SJSA1 (cell line): ENCODE measurements at places on chromosomes 4 and X. TPM values are rescaled to one million over a fixed set of nuclear protein-coding genes. Genes with fewer than 3 reads are reported as not detected.

Gene OTC
- total RNA-seq, result not detected in 2 replicates

DNA sequence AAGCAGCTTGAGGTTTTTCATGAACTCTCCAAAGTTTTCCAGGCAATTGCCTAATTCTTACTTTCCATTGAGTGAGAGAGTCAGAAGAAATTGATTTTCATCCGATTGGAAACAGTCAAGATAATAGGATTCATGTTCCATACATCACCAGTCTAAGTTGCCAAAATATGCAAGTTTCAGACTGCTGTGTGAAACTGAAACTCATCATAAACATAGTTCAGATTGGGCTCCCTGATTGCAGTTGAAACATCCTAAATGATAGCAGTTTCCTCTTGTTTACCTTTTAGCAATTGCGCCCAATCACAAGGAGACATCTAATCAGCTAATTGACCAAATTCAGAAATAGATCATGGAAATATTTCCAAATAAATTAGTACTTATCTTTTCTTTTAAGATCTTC is 56.8 kb downstream of the SPANXN4 start:
- H3K4me1 ChIP-seq, result no peaks in the 10 kb centered on the region
- H3K27ac ChIP-seq, result no peak overlapping the region
- no peaks in the 10 kb centered on the region for H3K27me3 ChIP-seq
- no peak overlapping the region for H3K4me3 ChIP-seq
- no peaks in the 10 kb centered on the region for H3K36me3 ChIP-seq

GRCh38 chr4:110769578-110769977 is 146.7 kb upstream of the PITX2 start:
- no peaks in the 10 kb centered on the region for H3K27me3 ChIP-seq
- H3K36me3 ChIP-seq, result no peaks in the 10 kb centered on the region
- H3K4me1 ChIP-seq, result no peaks in the 10 kb centered on the region
- H3K27ac ChIP-seq, result no peak overlapping the region
- H3K4me3 ChIP-seq, result no peak overlapping the region

GRCh38 chrX:118720058-118720707 is 7.2 kb upstream of the IL13RA1 start:
- DNase-seq, result no peak
- no peak overlapping the region for H3K27ac ChIP-seq
- no peak overlapping the region for H3K4me3 ChIP-seq
- peaks cover 7% of the 10 kb centered on the region; the same call in 1 of the 2 replicates for H3K4me1 ChIP-seq

Gene AMOT
- 8.3 and 11.7 TPM in 2 replicates for total RNA-seq

DNA sequence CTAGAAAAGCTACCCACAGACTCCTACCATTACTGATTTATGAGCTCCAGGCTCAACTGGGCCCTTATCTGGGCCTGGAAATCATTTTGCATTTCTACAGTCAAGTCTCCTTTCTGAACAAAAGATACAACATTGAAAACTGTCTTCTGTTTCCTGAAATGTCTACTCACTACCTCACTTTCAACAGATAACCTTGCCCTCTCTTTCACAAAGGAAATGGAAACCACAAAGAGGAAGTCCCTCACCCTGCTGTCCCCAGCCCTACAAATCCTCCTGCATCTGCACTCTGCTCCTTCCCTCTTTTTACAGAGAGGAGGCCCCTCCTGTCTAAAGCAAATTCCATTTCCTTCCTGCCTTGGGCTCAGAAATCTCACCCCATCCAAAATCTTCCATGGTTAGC is 24.8 kb upstream of the CYBB start:
- no peaks in the 10 kb centered on the region for H3K27me3 ChIP-seq
- H3K4me3 ChIP-seq, result no peak overlapping the region
- no peak overlapping the region for H3K27ac ChIP-seq
- no peaks in the 10 kb centered on the region for H3K4me1 ChIP-seq
- DNase-seq, result no peak

- DNase-seq, result no peak
- no peak overlapping the region for H3K27ac ChIP-seq
- H3K4me1 ChIP-seq, result no peaks in the 10 kb centered on the region
- no peaks in the 10 kb centered on the region for H3K27me3 ChIP-seq
- H3K36me3 ChIP-seq, result no peaks in the 10 kb centered on the region
These were observed 75.5 kb downstream of the PABPC4L start for GRCh38 chr4:134126000-134126560.
